ENCODE measurements at places on chromosomes 11 and 22.

- no peak for DNase-seq
Observed at GRCh38 chr11:68343761-68344256, 31.4 kb downstream of the LRP5 start.

GRCh38 chr11:59088162-59088561 is 2.1 kb downstream of the GLYATL1B start:
- DNase-seq, result no peak

DNA sequence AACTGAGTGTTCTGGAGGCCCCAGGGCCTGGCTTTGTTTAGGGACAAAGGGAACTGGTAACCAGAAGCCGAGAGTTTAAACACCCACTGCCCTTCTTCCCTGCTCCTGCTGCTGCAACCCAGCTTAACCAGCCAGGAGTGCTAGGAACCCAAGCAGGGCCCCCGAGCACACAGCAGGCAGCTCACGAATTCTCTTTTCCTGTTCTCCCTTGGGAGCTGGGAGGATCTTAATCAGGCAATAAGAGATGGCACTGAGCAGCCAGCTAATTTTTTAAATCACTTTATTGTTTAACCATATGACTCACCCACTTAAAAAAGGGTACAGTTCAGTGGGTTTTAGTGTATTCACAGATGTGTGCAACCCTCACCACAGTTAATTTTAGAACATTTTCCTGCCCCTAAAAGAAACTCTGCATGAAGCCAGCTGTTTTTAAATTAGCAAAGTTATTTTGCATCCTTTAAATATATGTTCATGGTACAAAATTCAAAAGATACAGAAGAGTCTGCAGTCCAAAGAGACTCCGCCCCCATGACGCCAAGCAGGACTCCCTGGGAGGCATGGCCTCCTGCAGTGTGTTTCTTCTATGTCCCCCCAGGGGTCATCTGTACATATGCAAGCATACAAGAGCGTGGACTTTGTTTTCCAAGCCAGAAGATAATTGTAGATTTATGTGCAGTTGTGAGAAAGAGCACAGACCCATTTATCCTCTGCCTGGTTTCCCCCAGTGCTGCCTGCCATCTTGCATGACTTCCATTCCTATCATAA is 18.9 kb upstream of the PPP6R3 start:
- no peak for DNase-seq

DNA sequence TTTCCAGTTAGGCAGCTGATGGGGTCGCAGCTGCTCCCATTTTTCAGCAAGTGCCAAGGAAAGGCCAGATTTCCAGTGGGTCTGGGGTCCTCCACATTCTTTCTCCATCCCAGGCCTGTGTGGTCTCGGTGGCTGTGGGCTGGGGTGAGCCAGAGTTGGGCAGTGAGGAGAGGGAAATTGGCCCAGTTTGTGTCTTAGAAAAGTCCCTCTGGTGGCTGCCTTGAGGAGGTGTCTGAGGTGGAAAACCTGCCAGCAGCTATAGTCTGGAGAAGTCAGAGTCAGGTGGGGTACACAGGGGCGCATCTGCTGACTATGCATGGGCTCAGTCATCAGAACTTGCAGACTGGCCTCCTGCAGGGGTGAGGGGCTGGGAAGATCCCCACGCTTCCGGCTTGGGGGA is 30.5 kb downstream of the MRGPRD start:
- DNase-seq, result no peak

DNA sequence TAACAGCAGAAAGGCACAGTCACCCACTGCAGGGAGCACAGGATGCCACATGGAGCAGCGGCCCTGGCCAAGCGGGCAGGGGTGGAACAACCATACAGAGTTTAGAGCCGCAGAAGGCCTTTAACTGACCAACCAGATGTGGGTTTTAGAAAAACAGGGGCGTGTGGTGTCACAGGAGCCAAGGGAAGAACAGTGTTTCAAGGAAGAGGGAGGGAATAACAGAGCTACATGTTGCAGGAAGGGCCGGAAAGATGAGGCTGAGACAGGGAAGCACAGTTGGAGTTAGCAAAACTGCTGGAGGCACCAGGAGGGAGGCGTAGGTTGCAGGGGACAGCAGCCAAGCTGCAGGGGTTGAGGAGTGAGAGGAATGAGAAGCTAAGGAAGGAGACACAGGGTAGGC is 7.8 kb upstream of the NAA40 start:
- no peak for DNase-seq

- DNase-seq, result no peak
Observed at GRCh38 chr11:34757026-34757451, 136.1 kb downstream of the EHF start.

DNA sequence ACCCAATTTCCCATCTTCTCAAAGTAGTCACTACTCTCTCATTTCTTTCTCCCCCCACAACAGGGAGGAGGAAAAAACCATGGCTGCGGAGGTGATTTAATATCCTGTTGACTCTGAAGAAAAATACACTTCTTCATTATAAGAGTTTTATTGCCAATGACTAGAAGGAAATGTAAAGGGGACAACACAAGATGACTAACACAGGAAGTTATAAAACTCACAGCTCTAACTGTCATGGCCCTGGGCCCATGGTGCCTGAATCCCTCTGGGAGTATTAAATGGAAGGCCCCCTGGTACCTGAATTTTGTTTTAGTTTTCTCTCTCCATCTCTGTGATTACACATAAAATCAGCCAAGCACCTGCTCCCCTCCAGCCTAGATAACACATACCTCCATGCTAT is 352.8 kb upstream of the FAT3 start:
- no peak for DNase-seq

- no peak for DNase-seq
Observed at GRCh38 chr11:128506999-128507611, 80.3 kb downstream of the ETS1 start.

- DNase-seq, result no peak
Observed at GRCh38 chr11:35131886-35132285, 7.1 kb upstream of the CD44 start.

GRCh38 chr11:63490551-63491239 is at the start of gene PLAAT5:
TSS of gene PLAAT5 (minus strand) at chr11:63491167. CDS start at chr11:63491034, 133 bp downstream.
- DNase-seq, result no peak

DNA sequence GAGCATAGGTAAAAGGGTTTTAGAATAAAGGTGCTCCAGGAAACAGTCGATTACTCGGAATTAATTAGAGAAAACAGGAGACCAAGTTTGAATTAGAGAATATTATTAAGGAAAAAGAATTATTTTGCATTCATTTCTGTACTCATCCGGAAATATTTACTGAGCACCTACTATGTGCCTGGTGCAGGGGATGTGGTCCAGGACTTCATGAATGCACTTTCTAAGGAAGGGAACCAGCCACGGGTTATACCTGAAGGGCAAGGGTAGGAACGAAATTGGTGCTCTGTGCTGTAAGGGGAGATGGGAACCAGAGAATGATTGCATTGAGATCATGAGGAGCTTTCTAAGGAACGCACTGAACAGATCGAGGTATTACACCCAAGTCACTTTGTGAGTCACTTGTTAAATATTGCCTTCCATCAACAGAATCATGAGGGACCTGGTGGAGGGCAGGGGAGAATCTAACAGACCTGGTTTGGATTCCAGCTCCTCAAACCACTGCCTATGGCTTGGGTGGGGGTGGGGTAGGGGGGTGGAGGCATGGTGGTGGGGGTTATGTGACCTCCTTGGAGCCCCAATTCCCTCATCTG is 40.9 kb downstream of the C11orf96 start:
- no peak for DNase-seq

- no peak for DNase-seq
Observed at GRCh38 chr11:117444256-117444655, 116.6 kb downstream of the CEP164 start.

- DNase-seq, result no peak
Observed at GRCh38 chr11:24870048-24870447, 373.2 kb downstream of the LUZP2 start.

GRCh38 chr11:85595285-85595884 is 31.8 kb downstream of the DLG2 start:
- DNase-seq, result no peak

DNA sequence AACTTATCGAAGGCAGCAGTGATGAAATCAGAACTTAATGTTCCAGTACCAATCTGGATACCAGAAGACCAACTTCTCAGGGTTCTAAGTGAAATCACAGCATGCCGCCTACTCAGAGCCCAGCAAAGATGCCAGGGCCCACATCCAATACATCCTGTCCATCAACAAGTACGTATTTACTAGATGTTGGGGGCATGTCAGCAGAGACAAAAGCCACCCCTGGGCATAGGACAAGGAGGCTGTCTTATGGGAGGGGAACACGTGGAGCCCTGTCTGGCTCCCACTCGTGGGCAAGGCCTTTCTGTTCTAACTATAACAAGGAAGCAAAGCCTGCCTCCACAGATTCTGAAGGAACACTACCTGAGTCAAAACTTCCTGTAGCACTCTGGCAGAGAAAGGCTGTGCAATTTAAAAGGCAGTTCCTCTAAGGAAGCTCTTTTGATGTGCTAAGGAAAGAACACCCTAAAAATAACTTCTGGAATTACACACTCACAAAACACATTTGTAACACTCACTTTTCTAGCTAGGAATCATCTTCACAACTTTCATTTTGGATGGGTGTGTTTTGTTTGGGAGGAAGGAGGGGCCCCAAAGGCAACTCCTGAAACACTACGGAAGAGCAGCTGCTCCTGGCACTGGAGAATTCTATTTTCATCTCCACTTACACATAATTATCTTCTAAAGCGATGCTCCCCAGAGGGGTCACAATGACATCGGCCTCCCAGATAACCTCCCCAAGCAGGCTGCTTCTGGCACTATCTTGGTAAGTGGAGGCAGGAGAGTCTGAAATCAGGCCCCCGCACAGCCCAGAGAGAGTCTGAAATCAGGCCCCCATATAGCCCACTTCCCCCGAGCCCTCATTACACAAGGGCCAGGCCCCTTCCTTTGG is 14.2 kb downstream of the SMCO4 start:
- no peak for DNase-seq

DNA sequence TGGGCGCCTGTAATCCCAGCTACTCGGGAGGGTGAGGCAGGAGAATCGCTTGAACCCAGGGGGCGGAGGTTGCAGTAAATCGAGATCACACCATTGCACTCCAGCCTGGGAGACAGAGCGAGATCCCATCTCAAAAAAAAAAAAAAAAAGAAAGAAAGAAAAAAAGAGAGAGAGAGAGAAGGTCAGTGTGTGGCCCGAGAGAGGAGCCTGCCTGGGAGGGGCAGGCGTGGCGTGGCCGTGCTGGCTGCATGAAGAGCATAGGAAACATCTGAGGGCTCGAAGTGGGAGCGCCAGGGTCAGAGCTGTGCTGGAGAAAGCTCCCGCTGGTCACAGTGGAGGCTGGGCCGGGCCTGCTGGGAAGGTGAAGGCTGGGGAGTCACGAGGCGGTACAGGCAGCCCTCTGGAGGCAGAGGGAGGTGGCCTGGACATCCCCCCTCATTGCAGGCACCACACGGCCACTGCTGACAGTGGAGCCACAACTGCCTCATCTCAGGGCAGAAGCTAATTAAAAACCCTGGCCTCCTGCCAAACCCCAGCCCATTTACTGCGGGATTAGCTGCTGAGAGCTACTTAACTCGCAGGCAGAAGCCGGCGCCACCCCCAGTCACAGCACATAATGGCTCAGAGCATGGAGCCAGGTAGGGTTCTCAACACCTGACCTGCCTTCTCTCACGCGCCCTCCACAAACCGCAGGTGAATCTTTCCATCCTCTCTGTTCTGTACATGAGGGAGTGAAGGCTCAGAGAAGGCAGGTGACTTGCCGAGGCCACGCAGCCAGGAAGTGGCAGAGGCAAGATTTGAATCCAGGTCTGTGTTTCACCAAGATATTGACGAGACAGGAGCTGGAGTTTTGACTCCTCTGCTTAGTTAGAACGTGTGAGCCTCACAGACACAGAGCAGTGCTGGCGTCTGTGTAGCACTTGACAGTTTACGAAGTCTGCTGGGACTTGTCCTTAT is 32.6 kb downstream of the NFAM1 start:
- no peak for DNase-seq

DNA sequence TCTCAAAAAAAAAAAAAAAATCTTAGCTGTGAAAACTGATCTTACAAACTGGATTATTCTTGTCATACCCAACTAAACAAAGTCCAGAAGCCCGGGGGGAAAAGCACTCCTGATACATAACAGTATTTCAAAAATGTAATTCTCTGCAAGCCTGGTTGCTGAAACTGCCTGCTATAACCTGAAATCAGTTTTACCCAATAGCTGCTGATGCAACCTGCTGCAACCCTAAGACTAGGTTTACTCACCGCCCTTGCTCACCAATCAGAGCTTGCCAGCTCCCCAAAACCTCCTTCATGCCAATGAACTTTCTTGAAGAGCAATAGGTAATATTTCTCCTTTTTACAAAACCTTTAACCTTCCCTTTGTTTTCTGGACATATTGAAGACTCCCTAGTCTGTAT is 12.4 kb downstream of the FGF19 start:
- no peak for DNase-seq

GRCh38 chr11:4105916-4106315 is 11.3 kb downstream of the RRM1 start:
- no peak for DNase-seq

GRCh38 chr22:30864441-30865420 is 103.8 kb downstream of the MORC2 start:
- DNase-seq, result no peak

GRCh38 chr11:130301002-130301401 is 13.7 kb downstream of the ZBTB44 start:
- DNase-seq, result no peak

- no peak for DNase-seq
Observed at GRCh38 chr22:37675930-37676735, 697 bp downstream of the LGALS1 start.

DNA sequence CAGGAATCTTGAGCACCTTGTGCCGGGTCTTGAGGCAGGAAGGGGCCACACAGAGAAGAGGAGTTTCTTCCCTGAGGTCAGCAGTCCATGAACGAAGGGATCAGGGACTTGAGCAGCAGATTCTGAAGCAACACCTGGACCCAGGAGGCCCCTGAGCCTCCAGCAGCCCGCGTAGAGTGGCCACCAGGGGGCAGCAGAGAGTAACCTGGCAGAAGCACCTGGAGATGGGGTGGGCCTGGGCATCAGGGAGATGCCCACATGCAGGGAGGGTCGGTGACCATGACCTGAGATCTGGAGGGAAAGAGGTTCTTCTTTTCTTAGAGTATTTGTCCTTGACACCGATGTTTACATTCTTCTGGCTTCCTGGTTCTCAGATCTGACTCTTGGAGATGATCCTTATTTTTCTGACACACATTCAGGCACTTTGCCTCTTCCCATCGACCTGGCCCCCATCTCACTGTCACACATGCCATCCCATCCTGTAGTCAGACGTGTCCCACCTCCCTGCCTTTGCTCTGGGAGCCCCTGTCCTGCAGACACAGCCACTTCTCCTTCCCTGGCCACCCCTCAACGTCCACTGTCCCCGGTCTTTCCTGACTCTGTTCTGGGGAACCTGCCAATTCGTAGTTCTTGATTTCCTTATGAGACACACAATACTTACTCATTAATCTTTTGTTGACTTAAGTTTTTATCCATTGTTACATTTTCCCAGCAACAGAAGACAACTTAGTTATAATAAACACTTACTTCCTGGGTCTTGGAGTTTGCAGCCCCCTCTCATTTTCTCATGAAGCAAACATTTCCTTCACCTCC is 66.5 kb downstream of the GGTLC2 start:
- peak; percentile 65 for DNase-seq
